ENCODE measurements at places on chromosomes 2 and 18. TPM values are rescaled to one million over a fixed set of nuclear protein-coding genes. Genes with fewer than 3 reads are reported as not detected.

- DNase-seq = no peak
These were observed 148.7 kb downstream of the TPO start for GRCh38 chr2:1561811-1562421.

SLC30A3 gene
- 0.55 TPM for total RNA-seq

DTYMK gene
- 134 TPM for total RNA-seq

DNA sequence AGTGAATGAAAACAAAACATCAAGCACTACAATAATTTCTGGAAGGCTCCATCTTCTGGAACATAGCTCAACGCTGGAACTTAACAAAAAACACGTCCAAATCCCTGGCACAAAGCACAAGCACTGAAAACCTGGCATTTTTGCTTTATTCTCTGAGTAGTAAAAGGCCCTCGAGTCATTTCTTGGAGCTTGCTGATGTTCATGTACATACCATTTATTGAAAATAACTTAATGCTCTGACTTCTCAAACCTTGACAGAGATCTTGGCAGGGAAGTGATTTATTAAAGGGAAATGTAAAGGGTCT lies 76.5 kb upstream of the STK17B start:
- DNase-seq = no peak

DNA sequence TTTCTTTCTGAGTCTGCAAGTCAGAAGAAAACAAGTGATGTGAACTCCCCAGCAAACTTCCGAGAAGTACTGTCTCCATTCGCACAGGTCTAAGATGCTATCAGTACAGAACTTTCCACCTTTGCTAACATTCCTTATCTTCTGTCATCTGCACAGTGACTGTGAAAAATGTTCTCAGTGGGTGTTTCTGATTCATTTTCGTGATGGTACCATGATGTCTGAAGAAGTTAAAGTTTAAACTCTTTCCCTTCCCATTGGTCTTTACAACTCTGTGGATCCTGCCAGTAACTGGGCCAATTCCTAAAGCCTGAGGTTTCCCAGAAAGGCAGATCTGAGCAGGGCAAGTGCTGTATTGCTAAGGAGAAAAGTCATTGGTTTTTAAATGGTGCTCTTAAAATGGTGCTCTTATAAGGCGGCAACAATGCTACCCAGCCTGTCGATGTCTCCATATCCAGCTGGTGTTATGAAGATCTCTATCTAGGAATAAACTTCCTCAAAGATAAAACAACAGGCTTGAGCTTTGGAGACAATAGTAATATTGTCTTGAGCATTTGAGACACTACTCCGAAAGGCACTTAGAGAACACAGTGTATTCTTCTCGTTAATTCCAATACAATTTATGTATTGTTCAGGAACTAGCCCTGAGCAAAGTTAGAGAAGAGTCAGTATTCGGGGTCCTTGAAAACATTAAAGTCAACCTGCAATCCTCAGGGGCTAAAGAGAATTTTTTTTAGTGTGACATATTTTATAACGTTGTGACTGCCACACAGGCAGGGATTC lies 232.3 kb downstream of the OSR1 start:
- DNase-seq = no peak

GRCh38 chr2:85801871-85802270 lies 48.1 kb downstream of the ATOH8 start:
- DNase-seq = no peak

DNA sequence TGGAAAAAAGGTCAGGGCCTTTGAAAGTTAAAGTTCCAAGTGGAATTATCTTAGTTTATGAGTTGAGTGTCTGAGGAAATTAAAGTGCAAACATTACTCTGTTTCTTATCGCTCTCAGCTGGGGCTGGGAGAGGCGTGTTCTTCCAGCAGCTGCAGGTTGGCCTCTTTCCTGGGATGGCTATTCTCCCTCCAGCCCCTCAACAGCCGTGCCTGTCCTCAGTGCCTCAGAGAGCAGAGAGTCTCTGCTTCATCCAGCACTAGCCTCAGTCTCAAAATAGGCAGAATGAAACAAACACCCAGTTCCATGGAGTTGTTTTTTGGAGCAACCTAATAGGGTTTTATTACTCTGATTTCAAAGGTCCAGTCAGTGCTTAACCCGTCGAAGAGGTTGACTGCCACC lies 298.1 kb downstream of the GALR1 start:
- DNase-seq = no peak

- no peak for DNase-seq
These were observed 79.8 kb downstream of the MYT1L start for GRCh38 chr2:2251255-2251654.

TMEM17 gene
- 0.35 TPM for total RNA-seq

GRCh38 chr2:100146657-100146960 lies 4.2 kb upstream of the AFF3 start:
- DNase-seq = no peak

DNA sequence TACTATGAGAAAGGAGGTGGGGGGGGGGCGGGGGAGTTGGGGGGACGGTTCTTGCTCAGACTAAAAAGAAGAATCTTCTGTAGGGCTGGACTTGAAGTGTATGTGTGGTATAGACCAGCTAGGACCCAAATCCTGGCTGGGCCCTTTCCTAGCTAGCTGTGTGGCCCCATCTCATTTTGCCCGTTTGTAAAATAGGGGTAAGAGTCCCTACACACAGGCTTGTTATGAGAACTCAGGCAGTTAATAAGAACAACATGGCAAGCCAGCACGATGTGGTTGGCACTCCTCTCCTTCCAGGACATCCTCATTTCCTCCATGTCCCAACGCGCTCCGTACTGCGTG lies 1.1 kb downstream of the EVA1A start:
- DNase-seq = no peak

DNA sequence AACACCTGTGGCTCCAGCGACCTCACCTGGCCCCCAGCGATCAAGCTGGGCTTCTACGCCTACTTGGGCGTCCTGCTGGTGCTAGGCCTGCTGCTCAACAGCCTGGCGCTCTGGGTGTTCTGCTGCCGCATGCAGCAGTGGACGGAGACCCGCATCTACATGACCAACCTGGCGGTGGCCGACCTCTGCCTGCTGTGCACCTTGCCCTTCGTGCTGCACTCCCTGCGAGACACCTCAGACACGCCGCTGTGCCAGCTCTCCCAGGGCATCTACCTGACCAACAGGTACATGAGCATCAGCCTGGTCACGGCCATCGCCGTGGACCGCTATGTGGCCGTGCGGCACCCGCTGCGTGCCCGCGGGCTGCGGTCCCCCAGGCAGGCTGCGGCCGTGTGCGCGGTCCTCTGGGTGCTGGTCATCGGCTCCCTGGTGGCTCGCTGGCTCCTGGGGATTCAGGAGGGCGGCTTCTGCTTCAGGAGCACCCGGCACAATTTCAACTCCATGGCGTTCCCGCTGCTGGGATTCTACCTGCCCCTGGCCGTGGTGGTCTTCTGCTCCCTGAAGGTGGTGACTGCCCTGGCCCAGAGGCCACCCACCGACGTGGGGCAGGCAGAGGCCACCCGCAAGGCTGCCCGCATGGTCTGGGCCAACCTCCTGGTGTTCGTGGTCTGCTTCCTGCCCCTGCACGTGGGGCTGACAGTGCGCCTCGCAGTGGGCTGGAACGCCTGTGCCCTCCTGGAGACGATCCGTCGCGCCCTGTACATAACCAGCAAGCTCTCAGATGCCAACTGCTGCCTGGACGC lies 4.9 kb downstream of the GPR35 start:
- DNase-seq = no peak

DQX1 gene
- 0.51 TPM for total RNA-seq

SERPINB3 gene
- not detected for total RNA-seq

DNA sequence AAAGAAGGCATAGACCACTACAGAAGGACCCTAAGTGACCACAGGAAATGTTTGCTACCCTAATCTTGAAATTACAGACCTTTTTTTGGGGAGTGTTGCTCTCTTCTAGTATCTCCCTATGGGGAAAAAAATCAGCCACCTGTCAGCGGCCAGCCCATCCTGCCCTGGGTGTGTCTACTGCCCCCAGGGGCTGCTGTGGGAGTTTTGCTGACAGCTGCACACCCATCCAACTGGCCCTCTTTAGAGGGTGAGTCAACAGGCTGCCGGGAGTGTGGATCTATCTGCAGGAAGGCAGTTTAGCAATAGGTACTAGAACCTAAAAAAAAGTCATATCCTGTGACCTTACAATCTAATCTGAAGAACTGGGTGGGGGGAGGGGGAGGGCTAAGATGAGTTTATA lies 796 bp upstream of the DYSF start:
- DNase-seq = no peak

ARMC9 gene
- 6.4 TPM for total RNA-seq

TOGARAM2 gene
- 5.2 TPM for total RNA-seq

DNA sequence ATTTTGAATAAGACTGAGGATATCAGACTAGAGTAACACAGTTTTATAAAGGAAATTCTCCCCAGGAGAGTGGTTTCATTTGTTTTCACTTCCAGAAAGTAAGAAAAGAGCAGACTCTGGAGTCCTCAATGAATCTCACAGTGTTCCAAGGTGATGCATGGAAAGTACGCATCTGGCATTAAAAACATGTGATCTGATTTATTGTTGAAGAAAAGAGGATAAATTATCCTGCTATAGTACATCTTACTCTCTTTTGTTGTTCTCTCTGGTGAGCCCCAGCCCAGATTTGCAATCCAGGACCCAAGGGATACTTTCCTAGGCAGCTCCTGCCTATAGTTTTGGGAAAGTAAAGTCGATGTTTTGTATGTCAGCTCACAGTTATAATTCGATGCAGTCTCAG lies 285.9 kb downstream of the CTNNA2 start:
- DNase-seq = no peak

GRCh38 chr2:42545023-42545721 lies 23.3 kb upstream of the MTA3 start:
- no peak for DNase-seq

SH2D6 gene
- total RNA-seq = 1.4 TPM

GRCh38 chr2:59176737-59177136 lies 935.6 kb upstream of the FANCL start:
- no peak for DNase-seq

DTNA gene
- total RNA-seq = not detected

TET3 gene
- 19.9 TPM for total RNA-seq

DNA sequence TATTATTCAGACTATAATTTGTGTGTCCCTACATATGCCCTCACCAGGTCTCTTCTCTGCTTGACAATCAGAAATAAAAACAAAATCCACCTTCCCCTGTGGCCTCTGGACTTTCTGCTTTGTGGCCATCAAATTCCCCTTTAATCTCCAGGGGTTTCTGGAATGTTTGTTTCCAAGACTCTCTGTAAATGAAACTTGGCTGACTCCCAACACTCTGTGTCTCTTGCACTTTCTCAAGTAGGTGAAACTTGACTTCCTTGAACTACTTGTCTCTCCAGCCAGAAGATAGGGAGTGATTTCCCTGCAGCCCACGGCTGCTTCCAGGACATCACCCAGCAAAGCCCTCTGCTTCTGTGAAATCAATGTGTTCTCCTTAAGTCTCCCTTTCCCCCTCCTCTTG lies 54.1 kb upstream of the AQP4 start:
- no peak for DNase-seq

- no peak for DNase-seq
These were observed 62.5 kb upstream of the TMEM247 start for GRCh38 chr2:46416739-46417403.

KIAA1328 gene
- 6.6 TPM for total RNA-seq

KCNK3 gene
- total RNA-seq = not detected

- DNase-seq = no peak
These were observed 171.9 kb upstream of the FN1 start for GRCh38 chr2:215607766-215608165.

LOXL3 gene
- total RNA-seq = 0.77 TPM

DNA sequence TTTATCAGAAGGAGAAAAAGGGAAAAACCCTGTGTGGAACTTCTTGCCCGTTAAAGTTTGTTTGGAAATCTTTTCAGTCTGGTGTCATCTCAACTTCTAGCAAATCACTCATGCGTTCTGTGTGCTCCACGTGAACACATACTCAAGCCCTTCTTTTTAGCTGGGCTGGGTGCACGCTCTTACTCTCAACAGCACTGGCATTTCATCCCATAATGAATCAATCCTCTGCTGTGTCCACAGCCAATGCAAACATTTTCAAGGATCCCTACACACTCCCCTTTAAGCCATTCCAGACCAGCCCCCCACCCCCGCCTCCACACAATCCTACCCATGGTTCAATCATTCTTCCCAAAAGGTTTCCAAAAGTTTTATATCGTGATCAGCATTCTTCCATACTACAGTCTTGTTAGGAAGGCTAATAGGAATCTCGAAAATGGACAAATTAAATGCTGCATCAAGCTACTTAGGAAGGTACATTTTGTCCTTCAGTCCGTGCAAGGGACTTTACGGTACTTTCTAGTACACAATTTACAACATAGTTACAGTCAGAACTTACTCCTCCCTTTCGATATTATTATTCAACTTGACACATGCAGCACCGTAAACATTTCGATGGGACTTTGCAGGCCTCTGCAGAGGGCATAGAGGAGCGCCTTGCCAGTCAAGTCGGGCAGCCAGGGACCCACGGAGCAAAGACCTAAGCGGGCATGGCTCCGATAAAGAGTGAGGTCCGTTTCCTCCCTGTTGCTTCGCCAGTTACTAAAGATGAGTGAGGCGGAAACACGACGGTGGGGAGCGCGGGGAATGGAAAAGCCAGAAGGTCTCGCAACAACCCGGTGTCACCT lies 1.4 kb downstream of the PTGR3 start:
- no peak for DNase-seq

GRHL1 gene
- total RNA-seq = 0.93 TPM

GRCh38 chr2:42964439-42965083 lies 172.2 kb upstream of the HAAO start:
- no peak for DNase-seq

DNA sequence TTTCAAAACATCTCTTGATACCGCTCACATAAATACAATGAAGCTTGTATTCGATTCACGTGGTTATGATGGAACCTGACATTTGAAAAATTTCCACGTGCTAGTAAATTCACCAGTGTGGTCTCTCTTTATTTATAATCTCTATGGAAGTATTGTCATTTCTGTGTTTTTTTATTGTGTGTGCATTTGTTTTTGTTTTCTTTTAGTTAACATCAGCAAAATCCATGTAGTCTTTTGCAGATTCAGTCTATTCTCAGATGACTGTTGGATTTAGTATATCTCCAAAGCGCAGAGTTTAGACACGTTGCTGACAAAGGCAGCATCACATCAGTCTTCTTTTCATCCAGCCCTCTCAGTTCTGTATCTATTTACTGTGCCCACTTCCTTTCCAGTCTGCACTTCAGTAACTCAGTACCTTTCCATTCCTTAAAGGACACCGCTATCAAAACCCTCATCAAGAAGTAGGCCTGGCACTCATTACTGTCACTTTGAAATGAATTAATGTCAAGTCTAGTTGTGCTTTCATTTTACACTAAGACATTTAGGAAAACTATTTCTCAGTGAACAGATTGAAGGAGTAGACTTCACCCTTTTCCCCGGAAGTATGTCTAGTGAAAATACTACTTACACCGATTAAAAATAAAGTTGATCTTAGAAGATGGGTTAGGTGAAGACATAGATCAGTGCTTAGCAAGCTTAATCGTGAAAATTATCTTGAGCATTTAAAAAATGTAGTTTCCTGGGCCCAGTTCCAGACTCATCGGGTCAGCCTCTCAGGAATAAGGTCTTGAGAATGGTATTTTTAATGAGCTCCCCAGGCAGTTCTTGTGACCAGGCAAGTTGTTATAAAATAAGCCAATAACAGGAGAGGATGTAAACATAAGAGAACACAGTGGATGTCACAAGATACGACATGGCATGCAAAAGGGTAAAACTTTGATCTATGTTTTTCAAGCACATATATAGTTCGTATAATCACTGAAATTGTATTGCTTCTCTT lies 506.8 kb upstream of the ZEB2 start:
- DNase-seq = no peak

RNU2-63P gene
- total RNA-seq = 42.7 TPM

GRCh38 chr2:66343259-66343658 lies 91.7 kb upstream of the MEIS1 start:
- DNase-seq = no peak

All from CD8-positive, alpha-beta memory T cell (primary cell).